ENCODE measurements at places on chromosomes 4 and X.

GRCh38 chr4:186422296-186422695 lies 133.1 kb downstream of the MTNR1A start:
- no peak for DNase-seq

GRCh38 chr4:146134761-146135445 lies 40.6 kb upstream of the LSM6 start:
- DNase-seq: no peak

DNA sequence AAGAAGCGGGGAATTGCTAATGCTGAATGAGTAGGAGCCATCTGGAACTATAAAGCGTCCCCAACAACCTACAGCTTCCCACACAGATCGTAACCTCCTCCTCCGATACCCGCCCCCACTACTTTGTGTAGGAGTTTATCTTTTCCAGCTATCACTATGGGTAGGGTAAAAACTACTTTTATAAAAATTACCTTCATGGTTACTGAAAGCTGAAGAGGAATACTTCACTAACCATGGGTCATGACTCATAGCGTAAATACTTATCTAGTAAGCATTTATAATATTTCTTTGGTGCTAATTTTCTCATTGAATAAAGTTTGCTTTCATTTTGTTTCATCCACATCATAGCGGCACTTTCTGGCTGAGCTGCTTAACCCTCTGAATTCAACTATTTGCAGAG lies 79.4 kb upstream of the TNIP3 start:
- DNase-seq: peak; percentile 38

GRCh38 chr4:146165840-146166239 lies 9.7 kb upstream of the LSM6 start:
- no peak for DNase-seq

GRCh38 chr4:55012363-55013230 lies 112.8 kb downstream of the KDR start:
- no peak for DNase-seq

DNA sequence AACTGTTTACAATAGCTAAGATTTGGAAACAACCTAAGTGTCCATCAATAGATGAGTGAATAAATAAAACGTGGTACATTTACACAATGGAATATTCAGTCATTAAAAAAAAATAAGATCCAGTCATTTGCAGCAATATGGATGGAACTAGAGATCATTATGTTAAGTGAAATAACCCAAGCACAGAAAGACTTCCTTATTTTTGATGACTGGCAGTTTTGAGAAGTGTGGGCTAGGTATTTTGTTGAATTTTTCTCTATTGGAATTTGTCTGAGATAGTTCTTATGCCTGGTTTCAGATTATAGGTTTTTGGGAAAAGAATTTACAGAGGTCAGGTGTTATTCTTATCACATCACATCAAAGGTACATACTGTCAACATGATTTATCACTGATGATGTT lies 293.8 kb upstream of the ARSJ start:
- no peak for DNase-seq

DNA sequence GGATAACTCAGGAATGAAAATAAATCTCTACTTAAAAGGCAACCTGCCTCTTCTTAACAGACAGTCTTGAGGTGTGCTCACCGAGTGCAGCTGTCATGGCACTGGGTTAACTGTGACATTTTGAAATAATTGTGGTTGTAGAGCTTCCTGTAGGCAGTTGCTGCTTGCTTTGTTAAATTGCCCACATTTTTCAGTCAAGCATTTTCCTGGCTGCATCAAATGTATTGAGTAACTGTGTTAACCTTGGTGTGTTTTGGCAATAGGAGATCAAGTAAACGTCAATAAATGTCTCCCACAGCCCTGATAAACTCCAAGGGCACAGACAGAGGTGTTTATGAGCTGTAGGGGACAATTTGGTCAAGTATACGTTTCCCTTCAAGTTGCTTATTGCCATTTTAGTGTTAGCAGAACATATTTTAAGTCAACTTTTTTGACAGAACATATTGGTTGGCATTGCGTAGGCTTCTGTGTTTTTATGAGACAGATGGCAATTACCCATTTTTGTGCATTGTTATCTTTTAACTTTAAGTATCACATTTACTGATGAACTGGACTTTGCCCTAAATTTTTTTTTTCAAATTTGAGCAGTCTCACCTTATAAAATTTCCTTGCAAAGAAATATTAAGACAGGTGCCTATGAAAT lies 527.4 kb downstream of the C4orf33 start:
- no peak for DNase-seq

- no peak for DNase-seq
Measured at GRCh38 chrX:74178536-74178935, 125.4 kb upstream of the ZCCHC13 start.

GRCh38 chr4:87511500-87511899 lies 17.7 kb downstream of the SPARCL1 start:
- DNase-seq: no peak

- no peak for DNase-seq
Measured at GRCh38 chrX:131779741-131780140, 235.9 kb downstream of the OR13H1 start.

DNA sequence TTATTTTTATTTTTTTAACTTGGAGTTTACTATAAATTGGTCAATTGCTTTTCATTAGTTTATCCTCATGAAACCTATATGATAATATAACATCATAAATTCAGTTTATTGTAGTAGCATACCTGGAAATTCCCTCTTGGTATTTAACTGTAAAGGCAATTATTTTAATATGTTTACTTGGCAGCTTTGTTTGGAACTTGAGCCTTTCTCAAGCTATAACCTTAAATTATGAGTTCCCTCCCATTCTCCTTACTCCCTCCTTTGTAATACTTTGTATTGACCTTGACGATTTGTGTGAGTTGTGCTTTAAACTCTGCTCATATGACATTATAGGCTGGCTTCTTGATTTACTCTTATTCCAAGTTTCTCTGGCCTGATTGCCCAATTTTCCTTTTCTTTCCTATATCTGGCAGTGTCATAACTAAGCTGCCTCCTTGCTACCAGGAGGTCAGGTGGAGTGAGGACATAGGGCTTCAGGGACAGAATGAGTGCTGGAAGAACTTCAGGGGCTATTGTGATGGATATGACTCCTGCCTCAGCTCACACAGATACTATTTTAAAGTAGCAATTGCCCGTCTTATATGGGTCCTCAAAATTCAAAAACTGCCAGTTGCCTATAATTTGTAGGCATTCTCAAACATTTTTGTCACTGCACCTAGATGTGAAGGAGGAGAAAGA lies 77.7 kb downstream of the RAP1GDS1 start:
- no peak for DNase-seq

- DNase-seq: no peak
Measured at GRCh38 chr4:105154576-105154975, 7.9 kb downstream of the TET2 start.

- DNase-seq: no peak
Measured at GRCh38 chrX:148290041-148290440, 210.4 kb upstream of the AFF2 start.

- DNase-seq: no peak
Measured at GRCh38 chrX:776529-777230, 146.1 kb downstream of the SHOX start.

DNA sequence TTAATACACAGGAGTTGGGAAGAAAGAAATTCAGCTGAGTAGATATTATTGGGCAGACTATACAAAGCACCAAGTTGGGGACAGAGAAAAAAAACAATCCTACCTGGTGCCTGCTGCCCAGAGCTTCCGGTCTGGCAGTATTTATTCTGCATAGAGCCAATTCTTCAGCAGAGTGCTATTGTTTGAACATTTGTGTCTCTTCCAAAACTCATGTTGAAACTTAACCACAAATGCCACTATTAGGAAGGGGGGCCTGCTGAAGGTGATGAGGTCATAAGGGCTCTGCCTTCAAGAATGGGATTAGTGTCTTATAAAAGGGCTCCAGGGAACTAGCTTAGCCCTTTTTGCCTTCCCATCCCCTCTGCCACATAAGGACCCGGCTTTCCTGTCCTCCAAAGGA lies 136.2 kb downstream of the EVC2 start:
- DNase-seq: no peak

GRCh38 chr4:10015140-10015753 lies 6.0 kb downstream of the SLC2A9 start:
- no peak for DNase-seq

DNA sequence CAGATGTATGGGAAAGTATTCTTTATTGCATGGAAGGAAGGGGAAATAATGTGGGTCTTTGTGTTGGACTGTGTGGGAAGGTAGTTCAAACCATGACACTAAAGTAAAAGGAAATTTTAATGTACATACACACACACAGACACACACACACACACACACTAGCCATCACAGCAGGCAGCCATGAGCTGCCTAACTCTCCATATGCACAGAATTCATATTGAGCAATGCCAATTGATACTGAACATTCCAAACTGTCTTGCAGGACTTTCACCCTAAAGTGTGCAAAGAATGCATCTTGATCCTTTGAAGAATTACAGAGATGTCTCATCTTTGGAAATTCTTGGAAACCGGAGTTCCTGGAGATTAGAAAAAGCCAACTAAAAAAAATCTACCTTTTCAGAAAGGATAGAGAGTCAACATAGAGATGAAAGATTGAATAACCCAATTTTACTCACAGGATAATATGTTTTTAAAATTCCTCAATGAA lies 120.6 kb upstream of the MBNL3 start:
- DNase-seq: no peak

- no peak for DNase-seq
Measured at GRCh38 chrX:39709812-39710211, 387.9 kb downstream of the BCOR start.

- DNase-seq: no peak
Measured at GRCh38 chr4:12446657-12447185, 1018.0 kb upstream of the HS3ST1 start.

GRCh38 chr4:22235698-22236097 lies 280.2 kb downstream of the ADGRA3 start:
- DNase-seq: no peak

DNA sequence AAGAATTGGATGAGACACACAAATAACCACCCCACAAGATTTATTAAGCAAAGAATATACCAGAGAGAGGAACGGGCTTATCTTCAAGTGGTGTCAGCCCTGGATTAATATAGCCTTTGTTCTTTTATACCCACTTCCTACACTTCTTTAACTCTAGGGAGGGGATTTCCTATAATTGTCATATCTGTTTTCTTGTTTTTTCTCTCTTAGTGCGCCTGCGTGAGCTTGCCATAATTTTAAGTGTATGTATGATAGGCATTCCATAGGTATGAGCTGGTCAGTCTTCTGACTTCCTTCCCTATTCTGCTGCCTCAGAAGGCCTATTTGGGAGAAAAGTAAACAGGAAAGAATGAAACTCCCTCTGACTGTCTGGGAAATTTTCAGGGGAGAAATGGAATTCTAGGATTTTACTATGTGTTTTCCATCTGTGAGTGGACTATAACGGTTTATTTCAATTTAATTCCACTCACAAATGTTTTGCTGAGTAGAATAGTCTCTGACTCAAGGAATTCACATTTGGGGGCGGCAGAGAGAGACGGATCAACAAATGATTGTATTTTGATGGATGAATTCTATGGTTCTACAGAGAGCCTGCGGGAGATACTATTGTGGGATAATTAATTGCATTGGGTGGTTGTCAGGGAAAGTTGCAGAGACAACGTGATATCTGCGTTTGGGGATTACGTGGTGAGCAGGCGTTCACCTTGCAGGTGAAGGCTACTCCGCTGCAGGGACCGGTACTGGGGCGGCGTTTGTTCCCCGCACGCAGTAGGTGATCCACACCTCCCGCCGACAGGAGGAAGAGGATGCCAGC lies 626 bp upstream of the CEP135 start:
- DNase-seq: peak; percentile 57

DNA sequence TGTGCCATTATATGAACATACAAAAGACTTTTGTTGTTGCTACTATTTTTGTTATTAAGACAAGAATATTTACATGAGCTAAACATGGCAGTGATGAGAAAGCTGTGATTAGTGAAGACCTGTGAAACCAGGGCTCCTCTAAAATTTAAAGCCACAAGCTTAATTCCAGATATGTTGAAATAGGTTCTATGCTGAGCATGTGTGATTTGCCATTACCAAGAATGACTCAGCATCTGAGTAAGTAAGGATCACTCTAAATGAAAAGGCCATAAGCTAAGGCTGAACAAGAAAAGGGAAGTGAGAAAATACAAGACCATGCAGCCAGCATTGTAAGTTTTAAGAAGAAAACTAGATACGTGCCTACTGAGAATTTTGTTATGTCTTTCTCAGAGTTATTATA lies 75.9 kb upstream of the CAMK2D start:
- no peak for DNase-seq

DNA sequence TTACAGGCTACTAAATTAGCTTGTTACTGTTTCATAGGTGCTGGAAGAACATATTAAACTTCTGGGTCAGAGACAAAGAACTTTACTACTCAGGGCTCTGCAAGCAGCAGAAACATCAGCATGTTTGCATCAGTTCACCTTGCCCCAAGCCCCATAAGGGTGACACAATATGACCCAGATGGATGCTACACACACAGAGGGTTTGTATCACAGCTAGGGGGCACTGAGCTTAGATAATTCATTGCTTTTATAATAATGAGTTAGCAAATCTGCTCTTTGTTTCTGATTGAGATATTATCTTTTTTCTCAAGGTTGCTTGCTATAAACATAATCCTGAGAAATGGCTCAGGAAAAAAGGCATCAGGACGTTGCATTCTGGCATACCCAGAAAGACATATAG lies 4.8 kb upstream of the SYNPO2 start:
- no peak for DNase-seq

DNA sequence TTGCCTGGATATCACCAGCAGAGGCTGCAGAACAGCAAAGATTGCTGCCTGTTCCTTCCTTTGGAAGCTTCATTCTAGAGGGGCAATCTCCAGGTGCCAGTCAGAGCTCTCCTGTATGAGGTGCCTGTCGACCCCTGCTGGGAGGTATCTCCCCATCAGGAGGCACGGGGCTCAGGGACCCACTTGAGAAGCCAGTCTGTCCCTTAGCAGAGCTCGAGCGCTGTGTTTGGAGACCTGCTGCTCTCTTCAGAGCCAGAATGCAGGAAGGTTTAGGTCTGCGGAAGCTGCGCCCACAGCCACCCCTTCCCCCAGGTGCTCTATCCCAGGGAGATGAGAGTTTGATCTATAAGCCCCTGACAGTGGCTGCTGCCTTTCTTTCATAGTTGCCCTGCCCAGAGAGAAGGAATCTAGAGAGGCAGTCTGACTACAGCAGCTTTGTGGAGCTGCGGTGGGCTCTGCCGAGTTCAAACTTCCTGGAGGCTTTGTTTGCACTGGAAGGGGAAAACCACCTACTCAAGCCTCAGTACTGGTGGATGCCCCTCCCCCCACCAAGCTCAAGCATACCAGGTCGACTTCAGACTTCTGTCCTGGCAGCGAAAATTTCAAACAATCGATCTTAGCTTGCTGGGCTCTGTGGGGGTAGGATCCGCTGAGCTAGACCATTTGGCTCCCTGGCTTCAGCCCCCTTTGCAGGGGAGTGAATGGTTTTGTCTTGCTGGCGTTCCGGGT lies 57.9 kb downstream of the DKK2 start:
- DNase-seq: no peak

All from activated naive CD4-positive, alpha-beta T cell treated with anti-CD3 and anti-CD28 coated beads, Interleukin-2, amount 50 U/mL, for 16 hours (primary cell).